Hematopoietic multipotent progenitor cell (in vitro differentiated cells): ENCODE measurements at places on chromosomes 5 and 9. TPM values are rescaled to one million over a fixed set of nuclear protein-coding genes. Genes with fewer than 3 reads are reported as not detected.

DNA sequence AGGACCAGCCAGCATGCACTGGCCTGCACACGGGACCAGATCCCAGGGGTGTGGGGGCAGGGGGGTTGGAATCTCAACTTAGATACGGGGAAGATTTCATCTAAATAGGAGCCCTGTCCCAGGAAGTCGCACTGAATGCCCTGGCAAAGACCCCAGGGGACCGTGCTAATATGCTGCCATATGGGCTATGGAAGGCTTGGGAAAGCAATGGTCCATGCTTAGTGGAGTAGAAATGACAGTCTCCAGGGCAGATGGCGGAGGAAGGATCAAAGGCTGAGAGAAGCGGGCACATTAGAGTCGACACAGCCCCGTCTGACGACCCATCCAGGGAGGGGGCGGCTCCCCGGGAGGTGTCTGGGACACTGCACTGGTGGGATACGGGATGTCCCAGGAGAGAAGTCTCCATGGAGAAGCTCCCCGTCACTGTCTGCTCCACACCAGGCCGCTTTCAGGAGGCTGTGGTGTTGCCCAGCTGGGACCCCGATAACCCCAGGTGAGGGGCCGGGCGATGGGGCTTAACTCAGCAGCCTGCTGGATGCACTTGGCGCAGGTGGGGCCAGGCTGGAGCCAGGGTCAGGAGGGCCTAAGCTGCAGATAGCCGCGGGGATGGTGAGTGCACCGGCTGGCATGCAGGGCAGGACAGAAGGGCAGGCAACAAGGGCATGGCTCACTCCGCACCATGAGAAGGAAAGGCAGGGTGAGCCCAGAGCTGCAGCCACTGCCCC, 377.7 kb upstream of the IRX1 start:
- no peak for DNase-seq

KCNN2 gene
- under 0.01 TPM for total RNA-seq

- DNase-seq: no peak
Measured at GRCh38 chr5:78492224-78492623, 131.8 kb downstream of the SCAMP1 start.

NPR3 gene
- 360 TPM for total RNA-seq

- DNase-seq: no peak
Measured at GRCh38 chr5:135242021-135242865, 156.8 kb downstream of the MACROH2A1 start.

DNA sequence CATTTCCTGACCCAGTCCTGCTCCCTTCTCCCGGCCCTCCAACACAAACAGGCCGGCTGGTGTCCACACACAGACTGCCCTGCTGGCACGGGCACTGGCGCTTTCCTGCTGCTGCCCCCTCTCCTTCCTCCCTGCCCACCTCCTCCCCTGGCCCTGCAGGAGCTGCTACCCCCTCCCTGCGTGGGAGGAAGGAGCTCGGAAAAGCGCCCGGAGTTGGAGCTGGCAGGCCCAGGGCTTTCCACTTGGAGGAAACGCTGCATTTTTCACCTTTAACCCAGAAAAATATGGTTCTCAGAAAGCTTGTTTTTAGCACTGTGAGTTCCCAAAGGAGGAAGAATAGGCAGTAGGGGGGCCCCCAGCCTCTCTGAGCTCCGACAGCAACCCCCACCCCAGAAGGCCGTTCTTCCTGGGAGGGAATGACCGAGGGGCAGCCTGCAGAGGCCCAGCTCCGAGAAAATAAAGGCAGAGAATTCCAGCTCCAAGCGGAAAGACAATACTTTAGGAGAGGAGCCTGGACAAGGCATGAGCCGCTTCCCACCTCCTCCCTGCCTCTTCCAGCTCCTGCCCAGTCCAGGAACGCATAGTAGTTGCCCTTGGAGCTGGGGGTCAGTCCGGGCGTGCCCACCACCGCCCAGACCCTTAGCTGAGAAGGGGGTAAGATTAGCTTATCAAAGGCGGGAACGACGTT, 88.9 kb downstream of the LIFR start:
- no peak for DNase-seq

DNA sequence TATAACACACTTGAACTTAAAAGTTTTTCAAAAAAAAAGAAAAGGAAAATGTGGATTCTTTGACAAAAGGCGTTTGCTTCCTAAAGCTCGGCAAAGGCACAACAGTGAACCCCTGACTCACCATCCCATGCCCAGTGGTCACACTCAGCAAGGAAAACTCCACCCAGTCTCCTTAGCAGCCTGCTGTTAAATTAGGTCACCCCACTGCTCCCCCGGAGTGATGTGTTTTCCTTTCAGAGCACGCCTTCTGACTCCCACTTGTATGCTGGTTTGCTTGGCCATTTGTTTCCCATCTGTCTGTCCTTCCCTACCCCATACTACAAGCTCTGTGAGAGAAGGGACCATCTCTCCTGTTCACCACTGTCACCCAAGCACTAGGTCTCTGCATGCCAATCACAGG, 23.8 kb downstream of the RETREG1 start:
- DNase-seq: no peak

DNA sequence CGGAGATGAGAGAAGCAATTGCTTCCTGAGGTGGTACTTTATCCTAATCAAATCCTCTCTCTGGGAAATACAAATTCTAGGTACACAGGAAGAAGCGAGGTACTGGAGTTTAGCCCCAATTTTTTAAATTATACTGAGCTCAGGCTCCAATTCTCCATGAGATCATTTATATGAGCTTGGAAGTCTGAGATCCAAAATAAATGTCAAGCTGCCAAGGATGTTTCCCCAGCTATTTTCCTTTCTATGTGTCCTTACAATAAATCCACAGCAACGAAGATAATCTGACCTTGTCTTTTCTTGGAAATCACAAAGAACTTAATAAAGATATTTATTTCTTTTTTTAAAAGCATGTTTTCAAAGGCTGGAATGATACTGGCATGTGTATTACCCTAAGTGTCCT, 597.3 kb downstream of the GABRG2 start:
- no peak for DNase-seq

- DNase-seq: no peak
Measured at GRCh38 chr5:14873790-14874189, 2.2 kb upstream of the ANKH start.

KIF3A gene
- 1.1 TPM for total RNA-seq

GRCh38 chr5:147968855-147969254, 62.5 kb upstream of the C5orf46 start:
- no peak for DNase-seq

DNA sequence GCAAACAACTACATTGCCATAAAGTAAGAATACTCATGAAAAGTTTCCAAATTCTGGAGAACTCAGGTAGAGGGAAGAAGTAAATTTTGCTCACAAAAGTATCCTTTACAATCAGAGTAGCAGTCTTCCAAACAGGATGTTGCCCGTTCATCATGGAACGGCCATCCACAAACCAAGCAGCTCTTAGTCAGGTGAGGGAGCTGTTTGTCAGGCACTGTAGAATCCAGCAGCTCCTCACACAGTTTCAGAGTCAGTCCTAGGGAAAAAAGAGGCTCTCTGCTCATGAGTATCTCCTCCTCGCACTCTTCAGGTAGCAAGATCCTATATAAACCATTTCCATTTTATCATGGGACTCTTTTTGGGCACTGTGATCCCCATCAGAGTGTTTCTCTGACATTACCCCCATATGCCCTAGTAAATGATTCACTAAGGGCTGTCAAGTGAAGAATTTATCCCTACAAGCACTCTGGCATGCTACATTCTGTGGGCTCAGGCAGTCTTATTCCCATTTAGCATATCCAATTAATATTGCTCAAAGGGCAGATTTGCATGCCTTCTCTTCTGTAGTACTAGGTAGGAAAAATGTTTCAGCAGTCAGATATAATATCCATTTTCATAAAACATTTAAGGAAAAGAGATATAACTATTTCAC, 97.9 kb downstream of the WDR41 start:
- DNase-seq: no peak

GRCh38 chr5:67659288-67659687, 462.7 kb upstream of the CD180 start:
- DNase-seq: no peak

- DNase-seq: peak; percentile 29
Measured at GRCh38 chr9:70392189-70392588, 22.3 kb downstream of the KLF9 start.

ZCCHC10 gene
- total RNA-seq: 9.2 TPM

DNA sequence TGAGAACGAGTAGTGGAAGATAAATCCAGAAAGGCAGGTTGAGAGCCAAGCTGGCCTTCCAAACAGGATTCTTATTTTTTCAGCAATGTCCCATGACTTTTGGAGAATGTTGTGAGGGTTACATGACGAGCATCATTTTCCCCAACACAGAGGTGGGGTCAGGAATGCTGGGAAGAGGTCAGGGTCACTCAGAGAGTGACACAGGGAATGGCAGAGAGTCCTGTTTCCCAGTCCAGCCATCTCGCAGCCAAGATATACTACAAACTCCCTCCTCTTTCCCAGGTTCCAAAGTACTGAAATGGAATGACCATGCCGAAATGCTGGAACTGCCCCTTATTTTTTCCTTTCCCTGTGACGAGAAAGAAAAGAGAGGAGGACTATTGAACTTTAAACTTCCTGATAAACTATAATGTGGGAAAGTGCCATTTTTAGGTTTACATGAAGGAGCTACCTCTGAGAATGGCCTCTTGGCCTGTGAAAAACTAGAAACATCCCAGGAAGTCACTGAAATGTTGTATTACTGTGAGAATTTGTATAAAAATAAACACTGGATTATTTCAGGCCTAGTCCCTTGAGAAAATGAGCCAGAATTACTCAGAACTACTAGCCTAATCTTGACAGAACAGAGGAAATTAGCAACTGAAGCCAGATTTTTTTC, 420.4 kb downstream of the CETN3 start:
- no peak for DNase-seq

DNA sequence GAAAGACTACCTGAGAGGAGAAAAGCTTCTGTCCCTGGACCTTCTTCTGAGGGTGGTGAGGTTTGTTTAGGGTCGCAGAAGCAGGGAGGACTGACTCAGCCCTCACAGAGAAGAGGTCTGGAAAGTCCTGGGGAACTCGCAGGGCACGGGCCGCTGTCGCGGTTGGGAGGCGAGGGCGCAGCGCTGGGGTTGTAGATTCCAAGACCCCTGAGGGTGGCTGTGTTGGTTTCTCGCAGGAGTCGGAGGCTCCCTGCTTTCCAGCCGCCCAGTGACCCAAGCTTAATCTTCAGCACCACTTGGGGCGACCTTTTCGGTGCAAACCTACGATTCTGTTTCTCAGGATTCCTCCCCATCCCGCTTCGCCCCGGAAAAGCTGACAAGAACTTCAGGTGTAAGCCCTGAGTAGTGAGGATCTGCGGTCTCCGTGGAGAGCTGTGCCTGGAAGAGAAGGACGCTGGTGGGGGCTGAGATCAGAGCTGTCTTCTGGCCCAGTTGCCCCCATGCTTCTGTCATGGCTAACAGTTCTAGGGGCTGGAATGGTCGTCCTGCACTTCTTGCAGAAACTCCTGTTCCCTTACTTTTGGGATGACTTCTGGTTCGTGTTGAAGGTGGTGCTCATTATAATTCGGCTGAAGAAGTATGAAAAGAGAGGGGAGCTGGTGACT, 482 bp downstream of the SLC27A6 start:
- DNase-seq: no peak

FAM221B gene
- not detected for total RNA-seq

CATSPER3 gene
- total RNA-seq: 0.27 TPM

DNA sequence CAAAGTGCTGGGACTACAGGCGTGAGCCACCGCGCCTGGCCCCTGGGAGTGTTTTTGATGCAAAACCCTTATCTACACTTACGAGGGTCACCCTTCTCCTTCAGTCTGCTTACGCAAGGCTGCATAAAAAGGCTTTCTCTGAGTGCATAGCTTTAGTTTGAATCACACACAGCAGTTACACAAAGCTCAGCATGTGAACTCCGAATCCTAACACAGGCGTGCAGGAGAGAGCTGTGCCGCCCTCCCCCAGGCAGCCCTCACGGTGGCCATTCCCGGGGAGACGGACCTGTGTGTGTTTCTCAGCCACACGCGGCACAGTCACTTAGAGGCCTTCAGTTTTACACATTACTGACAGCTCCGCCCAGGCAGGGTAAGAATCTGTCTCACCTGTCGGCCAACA, 26.7 kb downstream of the EXD3 start:
- no peak for DNase-seq

PCDHA1 gene
- not detected for total RNA-seq

GRCh38 chr9:4297151-4297785, 2.6 kb downstream of the GLIS3 start:
- peak; percentile 84 for DNase-seq
